Muscle of back (tissue), 13 donors: ENCODE measurements at places on chromosomes 1 and 21. TPM values are rescaled to one million over a fixed set of nuclear protein-coding genes. Genes with fewer than 3 reads are reported as not detected.
A peak's percentile ranks its signal among the peaks of the same experiment; 100 is the strongest.

DNA sequence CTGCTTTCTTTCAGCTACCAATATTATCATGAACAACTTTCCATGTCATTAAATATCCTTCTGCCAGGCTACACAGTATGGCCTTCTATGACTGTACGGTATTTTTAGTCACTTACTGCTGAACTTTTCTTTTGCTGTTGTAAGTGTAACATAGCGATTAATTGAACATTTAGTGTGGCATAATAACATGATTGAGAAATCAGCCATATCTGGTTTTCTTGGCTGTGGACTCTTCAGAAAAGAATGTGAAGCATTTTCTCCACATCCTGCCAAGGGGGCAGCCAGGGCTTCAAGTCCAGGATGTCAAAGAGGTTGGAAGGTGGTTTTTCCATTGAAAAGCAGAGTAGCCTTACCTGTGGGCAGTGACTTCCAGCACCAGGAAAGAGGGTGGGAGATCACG, 8.8 kb upstream of the AHCYL1 start:
- DNase-seq, result no peak

- DNase-seq, result no peak
Measured at GRCh38 chr1:147527941-147528936, 13.1 kb upstream of the BCL9 start.

DNA sequence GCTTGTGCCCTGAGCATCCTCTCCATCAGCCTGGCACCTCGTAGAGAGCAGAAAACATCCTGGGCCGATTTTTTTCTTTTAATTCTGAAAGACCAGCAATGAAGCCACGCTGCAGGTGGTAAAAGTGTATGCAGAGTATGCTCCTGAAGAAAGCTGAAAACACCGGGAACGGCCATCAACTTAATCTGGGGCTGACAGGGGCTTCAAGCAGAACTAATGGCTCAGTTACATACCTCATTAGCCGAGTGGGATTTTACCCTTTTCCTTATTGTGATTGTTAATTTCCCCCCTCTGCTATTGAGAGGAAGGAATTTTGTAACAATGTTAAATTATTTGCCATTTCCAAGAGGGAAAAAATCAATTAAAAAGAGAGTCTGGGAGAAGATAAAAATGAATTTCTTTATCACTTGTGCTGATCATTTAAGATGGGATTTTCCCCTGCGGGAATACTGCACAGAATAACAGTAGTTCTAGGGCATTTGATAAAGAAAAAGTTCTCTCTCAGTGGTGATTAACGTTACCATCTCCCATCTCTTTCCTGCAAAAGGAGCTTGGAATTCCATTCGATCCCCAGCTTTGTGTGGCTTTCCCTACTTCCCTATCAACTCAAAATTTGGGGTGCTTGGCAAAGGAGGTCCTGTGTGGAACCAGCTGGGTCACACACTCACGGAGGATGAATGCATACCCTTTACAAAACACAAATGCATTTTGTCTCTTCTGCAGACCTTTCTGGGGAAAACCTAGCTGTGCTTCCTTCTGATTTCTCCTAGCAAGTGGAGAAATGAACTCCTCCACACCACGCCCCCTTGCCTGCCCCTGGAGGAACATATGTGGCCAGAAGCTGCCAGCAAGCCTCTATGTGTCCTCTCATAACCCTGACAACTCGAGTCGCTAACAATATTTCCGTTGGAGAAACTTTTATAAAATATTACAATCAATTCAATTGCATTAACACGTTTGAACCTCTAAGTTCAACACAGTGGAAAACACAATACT, 70.9 kb downstream of the RRAGC start:
- no peak for DNase-seq

- DNase-seq, result no peak
Measured at GRCh38 chr1:3423245-3423829, 31.1 kb upstream of the ARHGEF16 start.

CD1D gene
- polyA plus RNA-seq, result 1.4 TPM

GRCh38 chr1:54296666-54297065, 96.7 kb downstream of the MRPL37 start:
- no peak for DNase-seq

ZFP69 gene
- polyA plus RNA-seq, result 5.9 TPM

LAX1 gene
- not detected for polyA plus RNA-seq

GRCh38 chr1:67834246-67834877, 1.1 kb upstream of the GNG12 start:
- no peak for DNase-seq

DNA sequence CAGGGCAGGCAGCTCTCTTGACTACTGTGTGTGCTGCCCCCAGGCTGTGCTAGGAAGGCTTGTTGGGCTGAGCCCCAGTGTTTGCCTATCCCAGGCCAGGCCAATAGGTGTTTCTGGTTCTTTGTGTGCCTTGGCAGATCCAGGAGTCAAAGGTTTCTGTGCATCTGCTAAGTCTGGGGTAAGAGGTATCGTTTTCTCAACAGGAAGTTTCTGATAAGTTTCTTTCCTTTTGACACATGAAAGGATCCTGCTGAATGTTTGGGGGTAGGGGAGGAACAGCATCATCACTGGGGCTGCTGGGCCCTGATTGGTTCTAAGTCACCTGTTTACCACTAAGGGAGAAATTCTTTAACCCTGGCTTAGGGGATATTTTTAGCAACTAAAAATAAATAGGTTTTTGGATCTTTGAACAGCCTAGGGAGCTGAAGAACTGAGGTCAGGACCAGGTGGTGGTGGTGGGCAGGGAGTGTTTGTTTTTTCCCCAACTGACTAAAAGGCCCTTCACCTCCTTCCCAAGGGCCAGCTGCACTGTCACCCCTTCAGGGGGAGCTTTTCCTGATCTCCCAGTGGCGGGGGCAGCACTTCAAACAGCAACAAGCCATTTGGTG, 85.1 kb downstream of the KCNN3 start:
- DNase-seq, result no peak

CFAP126 gene
- not detected for polyA plus RNA-seq

DNA sequence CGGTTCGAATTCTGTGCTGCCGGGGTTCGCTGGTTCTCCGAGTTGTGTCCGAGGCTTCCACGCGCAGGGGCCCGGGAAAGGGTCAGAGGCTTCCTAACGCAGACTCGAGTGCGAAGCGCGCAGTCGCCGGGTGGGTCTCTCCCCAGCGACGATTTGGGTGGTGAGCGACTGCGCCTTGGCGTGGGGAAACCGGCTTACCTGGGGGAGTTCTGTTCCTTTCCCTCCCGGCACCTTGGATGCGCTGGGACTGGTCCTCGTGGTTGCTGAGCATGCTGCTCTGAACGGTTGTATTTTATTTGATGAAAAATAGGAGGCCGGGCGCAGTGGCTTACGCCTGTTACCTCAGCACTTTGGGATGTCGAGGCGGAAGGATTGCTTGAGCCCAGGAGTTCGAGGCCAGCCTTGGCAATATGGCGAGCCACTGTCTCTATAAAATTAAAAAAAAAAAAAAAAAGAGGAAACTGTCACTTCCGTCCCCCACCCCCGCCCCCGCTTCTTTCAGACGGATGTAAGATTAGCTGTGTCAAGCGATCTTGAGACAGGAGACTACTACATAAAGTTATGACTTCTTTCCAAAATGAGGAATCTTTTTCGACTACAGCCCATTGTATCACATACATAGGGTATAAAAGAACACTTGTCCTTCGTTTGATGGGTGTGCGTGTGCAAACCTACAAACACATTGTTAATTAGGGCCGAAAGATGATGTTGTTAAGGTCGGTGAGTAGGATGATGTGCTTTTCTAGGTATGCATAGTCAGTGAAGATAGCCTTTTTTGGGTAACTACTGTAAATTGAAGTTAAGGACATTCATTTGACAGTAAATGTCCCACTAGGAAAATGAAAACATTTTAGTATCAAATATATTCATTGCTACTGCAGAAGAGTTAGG, at the start of gene CCDC18:
Gene CCDC18 (plus strand): TSS at position 2 of the 891 bp plus-strand sequence. CDS start 2,638 bp downstream, outside the sequence.
- no peak for DNase-seq

DNA sequence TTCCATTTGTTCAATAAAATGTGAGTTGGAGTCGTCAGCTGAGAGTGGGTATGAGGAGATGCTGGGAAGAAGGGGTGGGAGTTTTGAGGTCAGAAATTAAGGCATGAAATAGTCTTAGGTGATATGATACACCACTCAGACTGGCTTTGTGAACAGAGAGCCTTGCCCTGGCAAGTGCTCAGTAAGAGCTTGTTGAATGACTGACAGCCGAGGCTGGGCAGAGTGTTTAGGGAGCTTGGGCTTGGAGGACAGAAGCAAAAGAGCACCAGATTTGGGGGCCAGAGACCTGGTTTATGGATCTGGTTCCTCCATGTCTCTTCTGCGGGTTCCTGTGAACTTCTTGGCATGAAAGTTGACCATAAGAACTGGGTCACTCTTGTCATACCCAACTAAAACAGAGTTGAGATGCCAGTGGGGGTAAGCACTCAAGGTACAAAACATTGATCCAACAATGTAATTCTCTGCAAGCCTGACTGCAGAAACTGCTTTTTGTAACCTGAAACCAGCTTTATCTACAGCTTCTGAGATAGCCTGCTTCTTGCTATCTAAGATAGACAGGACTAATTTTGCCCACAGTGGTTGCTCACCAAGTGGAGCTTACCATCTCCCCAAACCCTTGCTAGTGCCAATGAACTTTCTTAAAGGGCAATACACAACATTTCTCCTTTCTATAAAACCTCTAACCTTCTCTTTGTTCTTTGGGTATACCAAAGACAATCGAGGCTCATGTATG, 126.4 kb downstream of the TENT5C start:
- DNase-seq, result no peak

ZNF593OS gene
- 1.6 TPM for polyA plus RNA-seq

- peak; percentile 14 for DNase-seq
Measured at GRCh38 chr1:245715291-245715701, 560.5 kb downstream of the KIF26B start.

DNA sequence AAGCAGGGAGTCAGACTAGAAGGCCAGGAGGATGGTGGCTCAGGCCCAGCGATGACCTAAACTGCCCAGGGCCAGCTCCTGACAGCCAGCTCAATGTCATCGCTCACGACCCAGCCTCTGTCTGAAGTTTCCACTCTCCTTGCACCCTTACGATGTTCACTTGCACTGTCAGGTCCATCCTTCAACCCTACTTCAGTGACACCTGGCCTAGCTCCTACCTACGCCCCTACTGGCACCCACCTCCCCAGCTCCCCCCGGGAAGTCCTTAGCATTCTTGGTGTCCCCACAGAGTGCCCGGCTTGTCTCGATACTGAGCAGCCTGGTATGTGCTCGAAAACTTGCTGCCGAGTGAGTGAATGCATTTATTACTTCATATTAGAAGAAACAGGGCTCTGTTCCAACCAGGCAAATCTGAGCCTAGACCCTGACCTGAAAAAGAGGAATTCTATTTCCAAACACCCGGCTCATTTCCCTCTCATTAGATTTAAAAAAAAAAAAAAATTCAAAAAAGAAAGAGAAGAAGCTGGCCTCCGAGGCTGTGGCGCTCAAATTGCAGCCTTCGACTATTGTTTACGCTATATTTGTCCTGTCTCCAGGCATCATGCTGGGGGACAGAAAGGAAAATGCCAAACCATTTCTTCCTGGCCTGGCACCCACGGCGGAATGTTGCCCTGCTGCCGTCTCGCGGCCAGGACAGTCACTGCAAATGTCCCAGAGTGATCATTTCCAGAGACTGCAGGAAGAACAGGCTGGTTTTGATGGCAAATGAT, 29.8 kb upstream of the LRRC38 start:
- DNase-seq, result peak; percentile 73

GRCh38 chr21:45411810-45412206, 6.8 kb downstream of the COL18A1 start:
- no peak for DNase-seq

GRCh38 chr1:222187566-222188332, 360.2 kb downstream of the HHIPL2 start:
- DNase-seq, result no peak

GRCh38 chr1:38489844-38490270, 369.7 kb downstream of the RRAGC start:
- DNase-seq, result no peak

DNA sequence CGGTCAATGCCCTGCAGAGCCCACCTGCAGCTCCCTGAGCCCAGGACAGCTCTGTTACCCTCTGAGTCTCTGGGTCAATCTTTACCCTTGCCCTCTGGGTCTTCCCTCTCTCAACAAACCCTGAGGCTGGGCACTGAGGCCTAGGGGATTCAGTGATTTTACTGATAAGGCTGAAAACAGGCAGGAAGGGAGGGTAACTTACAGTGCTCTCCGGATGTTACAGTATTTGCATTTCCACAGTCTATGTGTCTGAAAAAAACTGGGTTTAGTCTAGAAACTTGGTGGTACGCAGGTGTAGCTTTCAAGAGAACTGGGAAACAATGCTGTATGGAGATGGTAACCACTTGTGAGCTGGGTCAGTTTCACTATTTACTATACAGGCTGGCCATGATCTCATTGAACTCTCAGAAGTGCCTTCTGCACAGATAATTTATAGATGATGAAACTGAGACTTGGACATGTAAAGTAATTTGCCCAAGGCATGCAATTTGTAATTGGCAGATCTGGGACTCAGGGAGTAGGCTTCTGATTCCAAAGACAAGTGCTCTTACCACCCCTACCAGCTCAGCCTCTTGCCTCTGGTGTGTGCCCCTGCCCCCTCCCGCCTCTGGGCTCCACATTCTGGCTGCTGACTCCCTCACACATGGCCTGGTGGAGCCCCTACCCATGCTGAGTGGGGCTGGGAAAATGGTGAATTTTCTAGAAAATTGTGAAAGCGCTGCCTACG, 48.8 kb downstream of the TENT5C start:
- no peak for DNase-seq

- DNase-seq, result no peak
Measured at GRCh38 chr21:35602811-35603362, 457.4 kb downstream of the SETD4 start.

CYYR1 gene
- 19.2 TPM for polyA plus RNA-seq

OR2L8 gene
- polyA plus RNA-seq, result not detected

- no peak for DNase-seq
Measured at GRCh38 chr21:34733852-34734251, 65.1 kb downstream of the CLIC6 start.
